ENCODE measurements at places on chromosomes 7 and 10.

- DNase-seq = no peak
Observed at GRCh38 chr10:75493464-75493863, 62.0 kb downstream of the LRMDA start.

- DNase-seq = no peak
Observed at GRCh38 chr10:90326498-90327267, 531.2 kb downstream of the HTR7 start.

- DNase-seq = no peak
Observed at GRCh38 chr10:21048068-21048467, 151.0 kb upstream of the NEBL start.

DNA sequence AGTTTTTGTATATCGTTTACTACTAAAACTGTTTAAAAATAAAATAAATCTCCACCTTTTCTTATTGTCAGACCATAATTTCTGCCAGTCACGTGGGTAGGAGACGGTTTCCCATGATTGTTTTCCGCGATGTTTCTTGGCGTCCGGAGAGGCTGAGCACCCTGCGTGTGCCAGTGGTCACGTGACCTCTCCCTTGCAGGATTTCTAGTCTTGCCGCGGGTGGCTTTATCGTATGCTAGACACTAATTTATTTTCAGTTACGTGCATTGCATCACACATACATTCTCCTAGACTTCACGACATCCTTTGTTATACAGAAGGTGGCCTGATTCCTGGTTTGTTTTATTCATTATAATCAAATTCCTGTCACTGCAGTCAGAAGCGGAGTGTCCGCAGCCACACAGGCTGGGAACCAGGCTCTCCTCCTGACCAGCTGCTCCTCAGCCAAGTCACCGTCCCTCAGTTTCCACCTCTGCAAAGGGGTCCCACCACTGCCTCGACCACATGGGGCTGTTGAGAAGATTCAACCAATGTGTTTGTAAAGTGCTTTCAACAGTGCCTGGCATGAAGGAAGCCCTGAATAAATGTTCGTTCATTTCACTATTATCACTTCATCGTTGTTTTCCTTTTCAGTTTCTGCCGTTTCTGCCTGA, 203.2 kb upstream of the PPP2R2D start:
- no peak for DNase-seq

- DNase-seq = no peak
Observed at GRCh38 chr10:42983591-42983990, 93.3 kb upstream of the RET start.

- no peak for DNase-seq
Observed at GRCh38 chr7:7577888-7578287, 11.2 kb downstream of the MIOS start.

DNA sequence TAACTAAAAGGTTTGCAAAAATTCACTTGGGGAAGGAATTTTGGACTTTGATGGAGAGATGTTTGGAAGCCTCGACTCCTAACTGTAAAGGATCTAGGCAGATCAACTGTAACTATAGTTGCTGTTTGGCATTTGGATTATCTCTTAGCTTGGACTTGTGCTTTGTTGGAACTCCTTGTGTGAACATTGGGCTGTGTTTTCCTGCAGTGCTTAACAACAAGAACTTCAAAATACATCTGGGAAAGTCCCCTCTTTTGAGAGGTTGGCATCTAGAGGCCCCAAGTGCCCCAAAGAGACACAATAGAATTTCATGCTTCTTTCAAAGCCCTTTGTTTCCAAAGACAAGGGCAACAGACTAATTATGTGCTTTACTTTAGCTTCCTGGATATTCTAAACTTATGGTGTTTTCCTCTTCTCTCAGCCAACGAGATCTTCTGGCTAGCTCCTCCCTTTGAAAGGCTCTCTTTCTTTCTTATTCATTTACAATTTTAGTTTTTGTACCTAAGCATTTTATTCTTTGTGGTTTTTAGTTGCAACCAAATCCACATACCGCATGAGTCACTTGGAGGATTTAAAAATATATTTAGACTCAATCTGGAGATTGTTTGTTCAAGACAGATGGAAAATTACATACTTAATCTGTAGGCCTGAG, 11.6 kb downstream of the ABCA13 start:
- DNase-seq = no peak

DNA sequence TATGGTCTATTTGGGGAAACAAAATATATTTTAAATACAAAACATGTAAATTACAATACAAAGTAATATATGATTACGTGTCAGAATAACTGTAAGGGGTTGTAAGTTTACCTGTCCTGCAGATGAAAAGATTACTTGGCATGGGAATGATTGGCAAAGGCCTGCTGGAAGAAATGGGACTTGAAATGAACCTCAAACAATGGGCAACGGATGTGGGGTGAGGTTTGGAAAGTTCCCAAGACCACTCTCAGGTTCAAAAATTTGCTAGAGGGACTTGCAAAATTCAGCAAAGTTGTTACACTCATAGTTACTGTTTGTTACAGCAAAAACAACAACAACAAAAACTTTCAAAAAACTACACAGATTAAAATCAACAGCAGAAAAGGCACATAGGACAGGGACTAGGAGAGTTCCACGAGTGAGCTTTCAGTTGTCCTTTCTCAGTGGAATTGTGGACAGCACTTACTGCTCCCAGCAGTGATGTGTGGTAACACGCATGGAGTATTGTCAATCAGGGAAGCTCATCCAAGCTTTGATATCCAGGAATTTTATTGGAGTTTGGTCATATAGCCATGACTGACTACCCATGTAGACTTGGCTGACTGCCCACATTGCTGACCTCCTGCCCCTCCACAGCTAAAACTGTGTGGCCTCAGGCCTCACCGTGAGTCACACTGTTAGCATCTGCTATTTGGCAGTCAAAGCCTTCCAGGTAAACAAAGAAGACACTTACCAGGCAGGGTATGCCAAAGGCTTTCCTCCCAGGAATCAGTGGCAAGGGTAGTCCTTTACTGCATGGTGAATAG, 43.8 kb downstream of the EXOC6 start:
- no peak for DNase-seq

DNA sequence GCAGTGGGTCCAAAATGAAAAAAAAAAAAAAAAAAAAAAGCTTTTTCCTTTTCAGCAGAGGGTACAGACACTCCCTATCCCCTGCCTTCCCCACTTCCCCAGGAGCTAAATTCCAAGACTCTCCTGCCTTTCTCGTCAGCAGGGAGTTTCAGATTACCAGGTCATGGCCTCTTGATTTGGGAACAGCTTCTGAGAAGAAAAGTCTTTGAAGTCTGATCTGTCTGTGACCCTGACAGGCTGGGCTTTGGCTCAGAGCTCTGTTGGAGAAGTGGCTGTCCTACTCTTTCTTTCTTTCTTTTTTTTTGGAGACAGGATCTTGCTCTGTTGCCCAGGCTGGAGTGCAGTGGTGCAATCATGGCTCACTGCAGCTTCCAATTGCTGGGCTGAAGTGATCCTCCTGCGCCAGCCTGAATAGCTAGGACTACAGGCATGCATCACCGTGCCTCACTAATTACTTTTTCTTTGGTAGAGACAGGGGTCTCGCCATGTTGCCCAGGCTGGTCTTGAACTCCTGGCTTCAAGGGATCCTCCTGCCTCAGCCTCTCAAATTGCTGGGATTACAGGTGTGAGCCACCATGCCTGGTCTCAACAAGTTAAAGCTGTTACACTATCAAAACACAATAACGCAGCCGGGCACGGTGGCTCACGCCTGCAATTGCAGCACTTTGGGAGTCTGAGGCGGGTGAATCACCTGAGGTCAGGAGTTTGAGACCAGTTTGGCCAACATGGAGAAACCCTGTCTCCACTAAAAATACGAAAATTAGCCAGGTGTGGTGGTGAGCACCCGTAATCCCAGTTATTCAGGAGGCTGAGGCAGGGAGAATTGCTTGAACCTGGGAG, 59.9 kb downstream of the COL26A1 start:
- no peak for DNase-seq

DNA sequence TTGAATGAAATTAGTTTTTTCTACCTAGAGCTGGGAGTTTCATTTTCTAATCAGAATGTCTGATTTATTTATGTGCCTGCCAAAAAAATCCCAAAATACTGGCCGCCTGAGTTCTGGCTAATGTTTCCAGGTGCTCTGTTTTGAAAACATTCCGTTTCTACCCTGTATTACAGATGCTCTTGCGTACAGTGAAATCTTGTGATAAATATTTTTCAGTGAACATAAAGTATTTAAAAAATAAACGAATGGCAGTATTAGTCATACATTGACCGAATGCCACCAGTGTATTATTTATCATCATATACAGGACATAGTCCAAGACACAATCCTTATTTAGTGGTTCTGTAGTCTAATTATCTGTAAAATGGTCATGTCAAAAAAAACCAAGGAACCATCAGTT, 102.8 kb downstream of the KAT6B start:
- no peak for DNase-seq

GRCh38 chr7:77407906-77408305, 8.2 kb downstream of the GSAP start:
- no peak for DNase-seq

DNA sequence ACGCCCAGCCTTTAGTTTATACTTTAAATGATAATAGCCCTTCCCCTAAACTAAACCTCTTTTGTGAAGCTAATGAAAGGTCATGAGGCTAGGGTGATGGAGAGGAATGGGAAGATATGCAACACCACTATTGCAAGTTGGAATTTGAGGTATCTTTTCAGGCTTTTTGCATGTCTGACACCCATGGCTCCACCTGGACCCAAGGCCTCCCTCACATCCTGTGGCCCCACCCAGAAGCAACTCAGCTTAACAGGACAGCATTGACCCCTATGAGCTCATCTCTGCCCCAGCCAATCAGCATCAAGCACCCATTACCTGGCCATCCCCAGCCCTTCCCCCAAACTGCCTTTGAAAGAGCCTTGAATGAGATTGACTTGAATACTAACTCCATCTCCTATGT, 674.2 kb upstream of the NRP1 start:
- no peak for DNase-seq

DNA sequence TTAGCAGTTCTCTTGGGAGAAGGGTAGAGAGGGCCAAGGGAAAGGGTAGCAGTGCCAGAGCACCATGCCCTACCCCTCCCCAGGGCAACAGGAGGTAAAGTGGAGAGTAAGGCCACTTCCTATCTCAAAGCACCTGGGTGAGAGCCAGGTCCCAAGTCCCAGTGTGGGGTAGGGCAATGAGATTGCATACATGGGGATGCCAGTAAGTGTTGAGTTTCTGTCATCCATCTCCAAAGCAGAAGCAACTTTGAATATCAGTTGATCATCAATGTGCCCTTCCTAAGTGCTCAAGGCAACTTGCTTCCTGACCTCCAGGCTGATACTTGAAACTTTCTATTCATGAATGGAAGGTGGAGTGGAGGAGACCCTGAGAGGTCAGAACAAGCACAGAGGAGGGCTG, 2.2 kb upstream of the CAMK2G start:
- no peak for DNase-seq

DNA sequence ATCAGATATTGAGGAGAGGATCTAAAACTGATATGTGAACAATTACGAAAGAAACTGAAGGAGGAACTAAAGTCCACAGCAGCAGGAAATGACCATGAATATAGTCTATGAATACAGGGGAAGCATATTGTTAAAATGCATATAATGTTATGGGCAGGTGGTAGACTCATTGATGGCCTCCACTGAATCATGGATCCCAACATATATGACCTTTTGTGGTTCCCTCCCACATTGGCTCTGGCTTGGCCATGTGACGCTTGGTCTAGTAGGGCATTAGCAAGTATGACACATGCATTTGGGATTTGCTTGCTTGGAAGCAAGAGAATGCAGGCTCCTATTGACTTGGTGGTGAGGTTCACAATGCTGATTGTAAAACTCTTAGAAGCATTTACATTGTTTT, 55.2 kb upstream of the RAB18 start:
- no peak for DNase-seq

DNA sequence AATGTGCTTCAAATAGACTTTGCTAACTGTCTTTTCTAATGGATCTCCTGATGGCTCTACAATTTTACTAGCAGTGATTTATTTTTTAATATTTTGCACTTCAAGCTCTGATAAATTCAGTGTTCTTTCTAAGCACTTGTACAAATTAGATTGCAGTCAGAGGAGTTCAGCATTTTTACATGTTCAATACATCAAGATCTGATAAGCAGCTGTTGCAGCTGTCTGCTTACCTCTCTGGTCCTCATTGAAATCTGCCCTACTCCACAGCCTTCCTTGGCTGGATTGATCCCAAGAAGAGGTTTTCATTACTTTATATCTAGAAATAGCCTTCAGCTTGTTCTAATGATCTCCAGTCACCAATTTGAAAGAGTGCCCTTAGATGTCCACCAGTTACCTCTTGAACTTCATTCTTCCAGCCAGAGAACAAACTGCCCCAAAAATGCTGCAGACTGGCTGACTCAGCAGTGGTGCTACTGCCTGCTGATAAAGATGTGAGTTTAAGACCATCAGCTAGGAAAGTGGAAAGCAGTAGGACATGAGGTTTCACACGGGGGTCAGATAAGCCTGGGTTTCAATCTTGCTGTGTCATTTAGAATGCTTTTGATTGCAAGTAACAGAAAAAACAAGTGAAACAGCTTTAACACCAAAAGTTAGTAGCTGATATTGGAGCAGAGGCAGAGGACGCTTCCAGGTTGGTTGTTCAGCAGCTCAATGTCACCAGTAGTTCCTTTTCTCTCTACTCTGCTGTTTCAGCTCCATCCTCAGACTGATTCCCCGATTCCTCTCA, 350.9 kb upstream of the NPVF start:
- no peak for DNase-seq

DNA sequence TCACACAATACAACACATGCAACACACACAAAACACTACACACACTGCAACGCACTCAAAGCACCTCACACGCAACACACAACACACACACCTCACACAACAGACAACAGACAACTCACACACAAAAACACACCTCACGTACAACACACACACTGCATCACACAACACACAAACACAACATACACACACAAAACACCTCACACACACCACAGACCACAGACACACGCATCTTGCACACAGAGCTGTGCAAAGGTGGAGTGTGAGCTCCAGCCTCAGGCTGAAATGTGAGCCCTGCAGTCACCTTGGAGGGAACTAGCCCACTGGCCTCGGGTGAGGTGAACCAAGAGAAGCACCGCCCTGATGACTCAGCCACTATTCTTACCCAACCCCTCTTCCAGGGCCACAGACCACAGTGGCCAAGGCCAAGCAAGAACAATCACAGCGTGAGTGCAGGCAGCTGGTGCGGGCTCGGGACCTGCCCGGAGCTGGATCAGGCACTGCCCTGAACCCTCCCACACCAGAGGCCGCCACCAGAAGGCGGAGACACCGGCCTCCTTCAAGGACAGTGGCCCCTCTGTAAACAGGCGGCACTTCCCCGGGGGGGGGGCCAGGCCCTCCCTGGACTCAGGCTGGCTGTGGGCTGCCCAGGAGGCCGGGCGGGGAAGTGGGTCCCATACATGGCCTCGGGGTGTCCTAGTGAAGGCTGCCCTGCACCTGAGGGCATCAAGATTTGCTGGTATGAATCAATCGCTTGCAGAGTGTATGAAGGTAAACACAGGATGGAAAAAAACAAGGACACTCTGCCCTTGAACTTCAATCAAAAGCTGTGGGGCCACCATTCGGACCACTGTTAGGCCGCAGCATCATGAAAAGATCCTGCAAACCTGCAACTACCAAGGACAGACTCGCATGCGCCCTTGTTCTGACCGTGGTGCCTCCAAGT, 106.7 kb downstream of the TNS3 start:
- no peak for DNase-seq

DNA sequence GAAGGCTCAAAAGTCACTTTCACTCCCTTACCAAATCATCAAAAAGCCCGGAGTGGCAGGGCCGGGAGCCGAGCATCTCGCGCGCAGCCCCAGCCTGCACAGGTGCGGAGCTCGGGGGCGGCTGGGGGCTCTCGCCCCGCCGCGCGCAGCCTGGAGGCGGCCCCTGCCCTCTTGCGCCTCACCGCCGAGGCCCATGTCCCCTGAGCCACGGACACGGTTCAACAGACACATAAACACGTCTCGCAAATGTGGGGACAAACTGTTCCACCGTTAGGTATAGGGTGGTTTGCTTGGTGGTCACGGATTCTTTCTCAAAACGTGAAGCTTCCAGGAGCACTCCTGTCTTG, 700 bp downstream of the GSAP start:
- no peak for DNase-seq
